ENCODE measurements at places on chromosomes 7 and 10. TPM values are rescaled to one million over a fixed set of nuclear protein-coding genes. Genes with fewer than 3 reads are reported as not detected.

Gene BBS9
- total RNA-seq: 16.0 TPM

Gene SAMD8
- 37.4 TPM for total RNA-seq

Gene ZNF273
- total RNA-seq: 6.8 TPM

Gene GRID2IP
- total RNA-seq: 0.36 TPM

Gene XRCC2
- total RNA-seq: 0.25 TPM

Gene NUDCD3
- 60.6 TPM for total RNA-seq

Gene GPR26
- not detected for total RNA-seq

DNA sequence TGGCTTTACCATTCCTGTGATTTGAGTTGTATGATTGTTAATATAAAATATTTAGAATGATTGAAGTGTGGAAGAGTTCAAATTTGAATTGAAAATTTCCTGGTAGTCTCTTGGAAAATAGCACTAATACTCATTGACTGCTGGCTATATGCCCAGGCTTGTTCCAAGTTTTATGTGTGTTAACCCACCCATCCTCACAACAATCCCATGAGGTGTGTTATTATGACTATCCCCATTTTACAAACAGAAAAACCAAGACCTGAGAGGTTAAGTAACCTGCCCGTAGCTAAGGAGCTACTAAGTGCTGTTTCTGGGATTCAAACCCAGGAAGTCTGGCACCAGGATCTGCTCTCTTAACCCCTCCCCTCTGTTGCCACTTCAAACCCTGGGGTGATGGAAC is 213.9 kb downstream of the CREB5 start:
- no peak for DNase-seq
- H3K4me3 ChIP-seq: no peak overlapping the region
- no peaks in the 10 kb centered on the region for H3K4me1 ChIP-seq
- no peak overlapping the region for H3K27ac ChIP-seq

DNA sequence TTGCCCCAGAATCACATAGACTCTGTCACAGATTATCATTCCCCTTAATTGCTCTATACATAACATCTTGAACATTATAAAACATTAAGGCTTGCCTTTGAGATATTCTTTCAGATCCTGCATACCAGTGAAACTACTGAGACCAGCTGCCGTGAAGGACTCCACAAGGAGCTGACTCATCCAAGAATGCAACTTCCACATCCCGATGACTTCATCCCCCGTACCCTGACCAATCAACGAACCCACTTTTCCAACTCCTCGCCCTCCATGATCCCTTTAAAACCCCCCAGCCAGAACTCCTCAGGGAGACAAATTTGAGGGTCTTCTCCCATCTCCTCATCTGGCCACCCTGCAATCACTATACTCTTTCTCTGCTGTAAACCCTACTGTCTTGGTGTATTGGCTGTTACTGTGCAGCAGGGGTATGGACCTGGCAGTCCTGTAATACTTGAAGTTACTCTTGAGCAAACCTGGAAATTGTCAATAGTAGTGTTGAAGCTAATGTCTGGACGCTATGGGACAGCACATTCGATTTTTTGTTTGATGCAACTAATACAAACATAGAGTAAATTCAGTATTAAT is 49.8 kb downstream of the HTR5A start:
- H3K27ac ChIP-seq: no peak overlapping the region
- no peaks in the 10 kb centered on the region for H3K36me3 ChIP-seq
- peaks cover 4% of the 10 kb centered on the region for H3K27me3 ChIP-seq
- no peak for DNase-seq

DNA sequence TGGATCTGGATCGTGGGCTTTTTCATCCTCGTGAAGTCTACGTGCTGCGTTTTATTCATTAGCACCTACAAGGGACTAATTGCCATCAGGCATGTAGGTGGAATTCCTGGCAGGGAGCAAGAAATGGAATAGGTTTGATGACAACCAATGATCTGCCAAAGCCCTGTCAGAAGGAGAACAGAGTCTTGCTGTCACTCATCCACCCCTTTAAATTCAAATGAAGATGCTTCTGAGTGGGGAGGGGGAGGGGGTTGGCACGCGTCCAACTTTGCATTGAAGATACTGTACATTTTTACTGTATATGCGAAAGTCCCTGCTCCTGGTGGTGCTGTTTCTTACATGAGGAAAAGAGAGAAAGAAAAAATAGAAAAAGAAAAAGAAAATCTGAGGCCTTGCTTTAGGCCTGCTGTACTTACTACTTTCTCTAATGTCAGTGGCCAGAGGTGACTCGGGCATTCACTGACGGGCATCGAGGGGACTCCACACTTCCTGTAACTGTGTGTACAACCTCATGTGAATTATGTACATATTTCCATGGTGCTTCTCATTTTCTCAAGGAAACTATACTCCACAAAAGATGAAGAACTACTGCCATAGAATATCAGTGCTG is 569.1 kb downstream of the INHBA start:
- H3K4me3 ChIP-seq: no peak overlapping the region
- H3K27me3 ChIP-seq: no peaks in the 10 kb centered on the region
- H3K27ac ChIP-seq: no peak overlapping the region
- H3K4me1 ChIP-seq: no peaks in the 10 kb centered on the region

DNA sequence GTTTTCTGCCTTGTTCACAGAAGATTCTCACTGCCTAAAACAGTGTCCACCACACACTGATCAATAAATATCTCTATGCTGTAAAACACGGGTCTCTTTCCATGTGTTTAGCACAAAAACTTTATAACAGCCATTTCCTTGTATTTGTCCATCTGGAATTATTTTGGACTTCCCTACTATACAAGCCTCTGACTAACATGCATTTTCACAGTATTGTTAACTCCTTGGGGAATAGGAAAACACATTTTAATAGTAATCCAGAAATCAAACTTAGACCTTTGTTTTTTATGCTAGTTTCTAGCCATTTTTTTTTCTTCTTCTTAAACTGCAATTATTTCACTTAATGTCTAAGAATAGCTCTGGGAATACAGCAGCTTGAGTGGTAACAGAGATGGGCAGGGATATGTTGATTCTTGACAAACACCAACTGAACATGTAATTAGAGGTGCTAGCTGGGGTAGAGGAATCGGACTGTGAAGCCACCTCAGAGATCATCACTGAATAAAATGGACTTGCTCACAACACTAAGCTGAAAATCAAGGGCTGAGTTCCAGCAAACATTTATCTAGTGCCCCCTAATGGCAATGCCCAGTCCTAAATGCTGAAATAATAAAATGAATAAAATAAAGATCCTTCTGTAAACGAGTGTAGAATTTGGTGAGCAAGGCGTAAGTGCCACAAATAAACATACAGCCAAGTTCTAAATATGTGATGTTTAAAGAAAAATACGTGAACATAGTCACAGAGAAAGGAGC is 593.1 kb downstream of the SORCS1 start:
- H3K36me3 ChIP-seq: no peaks in the 10 kb centered on the region
- H3K27ac ChIP-seq: no peak overlapping the region
- H3K4me1 ChIP-seq: no peaks in the 10 kb centered on the region

DNA sequence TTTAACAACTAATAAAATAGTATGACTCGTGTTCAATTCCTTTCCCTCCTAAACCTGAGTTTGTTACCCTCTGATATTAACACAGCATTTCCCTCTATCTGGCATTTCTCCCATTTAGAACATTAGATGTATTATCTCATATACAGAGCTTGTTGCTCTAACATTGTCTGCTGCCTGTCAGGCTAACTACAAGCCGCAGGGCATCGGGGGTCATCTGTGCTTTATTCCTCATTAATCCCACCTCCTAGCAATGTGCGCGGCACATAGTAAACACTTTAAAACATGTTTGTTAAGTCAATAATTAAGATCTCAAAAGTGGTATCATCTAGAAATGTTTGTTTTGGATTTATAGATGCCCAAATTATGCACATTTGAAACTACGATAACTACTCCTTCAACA is 52.9 kb upstream of the NEBL start:
- H3K27ac ChIP-seq: no peak overlapping the region
- H3K27me3 ChIP-seq: no peaks in the 10 kb centered on the region
- H3K4me3 ChIP-seq: no peak overlapping the region
- no peak for DNase-seq
- no peaks in the 10 kb centered on the region for H3K36me3 ChIP-seq

DNA sequence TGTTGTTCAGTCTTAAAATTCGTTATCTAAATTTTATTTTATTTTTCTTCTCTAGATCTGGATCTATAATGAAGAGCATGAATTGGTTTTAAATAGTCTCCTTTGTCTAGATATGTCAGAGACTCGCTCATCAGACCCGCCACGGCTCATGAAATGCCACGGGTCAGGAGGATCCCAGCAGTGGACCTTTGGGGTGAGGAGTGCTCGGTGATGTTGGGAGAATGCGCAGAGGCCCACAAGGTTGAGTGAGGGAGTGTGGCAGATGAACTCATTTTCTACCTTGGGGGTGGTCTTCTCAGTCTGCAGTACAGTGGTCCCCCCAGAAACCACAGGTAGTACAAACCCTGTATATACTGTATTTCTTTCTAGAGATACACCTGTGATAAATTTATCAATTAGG is 95.3 kb downstream of the GALNT11 start:
- peaks cover 81% of the 10 kb centered on the region for H3K36me3 ChIP-seq
- DNase-seq: no peak
- no peaks in the 10 kb centered on the region for H3K27me3 ChIP-seq
- H3K27ac ChIP-seq: no peak overlapping the region

GRCh38 chr7:18027628-18028027 is at the start of gene PRPS1L1:
TSS of gene PRPS1L1 (minus strand) at chr7:18027846.
- no peaks in the 10 kb centered on the region for H3K4me1 ChIP-seq
- H3K36me3 ChIP-seq: no peaks in the 10 kb centered on the region
- peaks cover 3% of the 10 kb centered on the region for H3K27me3 ChIP-seq
- H3K27ac ChIP-seq: no peak within 1 kb of the TSS
- no peak for DNase-seq

GRCh38 chr7:147474862-147475261 is 1115.7 kb upstream of the C7orf33 start:
- DNase-seq: no peak
- H3K27ac ChIP-seq: no peak overlapping the region
- H3K27me3 ChIP-seq: no peaks in the 10 kb centered on the region

DNA sequence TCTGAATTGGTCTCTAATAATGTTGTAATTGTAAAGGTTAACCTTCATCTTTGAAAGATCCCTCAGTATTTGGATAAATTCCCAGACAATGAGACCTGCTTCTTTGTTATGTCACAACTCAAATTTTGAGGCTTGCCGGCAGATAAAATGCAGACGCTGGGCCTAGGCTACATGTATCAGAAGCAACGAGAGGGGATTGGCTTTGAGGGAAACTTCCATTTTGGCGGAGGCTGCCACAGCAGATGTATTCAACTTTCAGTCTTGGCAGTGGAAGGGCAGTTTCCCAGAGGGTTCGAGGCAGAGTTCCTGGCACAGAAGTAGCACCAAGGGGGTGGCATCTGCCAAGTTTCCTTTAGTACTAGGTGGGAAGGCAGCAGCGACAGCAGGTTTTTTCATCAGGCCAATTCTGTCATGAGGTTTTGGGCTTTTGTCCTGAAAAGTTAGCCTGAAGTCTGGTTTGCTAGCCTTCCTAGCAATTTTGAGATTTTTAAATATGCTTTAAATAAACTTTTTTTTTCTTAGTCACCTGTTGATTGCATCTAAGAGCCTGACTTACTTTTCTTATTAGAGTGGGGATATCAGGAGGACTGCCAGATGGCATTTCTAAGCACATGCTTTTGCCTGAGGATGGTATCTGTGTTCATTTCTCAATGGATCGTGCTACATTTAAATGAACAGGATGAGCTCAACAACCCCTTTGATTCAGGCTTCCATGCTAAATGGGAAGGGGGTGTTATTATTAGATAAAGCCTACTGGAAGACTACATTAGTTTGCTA is 89.5 kb upstream of the FAM3C start:
- H3K4me1 ChIP-seq: no peaks in the 10 kb centered on the region
- H3K27ac ChIP-seq: no peak overlapping the region
- H3K36me3 ChIP-seq: no peaks in the 10 kb centered on the region
- H3K4me3 ChIP-seq: no peak overlapping the region

GRCh38 chr7:108104324-108104723 is 25.8 kb downstream of the LAMB4 start:
- H3K27me3 ChIP-seq: no peaks in the 10 kb centered on the region
- DNase-seq: no peak
- H3K27ac ChIP-seq: no peak overlapping the region
- H3K4me3 ChIP-seq: no peak overlapping the region
- no peaks in the 10 kb centered on the region for H3K4me1 ChIP-seq

GRCh38 chr10:70917635-70918034 is 29.3 kb upstream of the PCBD1 start:
- no peaks in the 10 kb centered on the region for H3K4me1 ChIP-seq
- peaks cover 3% of the 10 kb centered on the region for H3K27me3 ChIP-seq
- H3K36me3 ChIP-seq: no peaks in the 10 kb centered on the region
- no peak overlapping the region for H3K27ac ChIP-seq
- no peak overlapping the region for H3K4me3 ChIP-seq
- no peak for DNase-seq

- no peak for DNase-seq
- no peaks in the 10 kb centered on the region for H3K27me3 ChIP-seq
- no peaks in the 10 kb centered on the region for H3K4me1 ChIP-seq
- H3K27ac ChIP-seq: no peak overlapping the region
- H3K4me3 ChIP-seq: no peak overlapping the region
These were observed 220.3 kb upstream of the ZNF32 start for GRCh38 chr10:43868952-43869351.

DNA sequence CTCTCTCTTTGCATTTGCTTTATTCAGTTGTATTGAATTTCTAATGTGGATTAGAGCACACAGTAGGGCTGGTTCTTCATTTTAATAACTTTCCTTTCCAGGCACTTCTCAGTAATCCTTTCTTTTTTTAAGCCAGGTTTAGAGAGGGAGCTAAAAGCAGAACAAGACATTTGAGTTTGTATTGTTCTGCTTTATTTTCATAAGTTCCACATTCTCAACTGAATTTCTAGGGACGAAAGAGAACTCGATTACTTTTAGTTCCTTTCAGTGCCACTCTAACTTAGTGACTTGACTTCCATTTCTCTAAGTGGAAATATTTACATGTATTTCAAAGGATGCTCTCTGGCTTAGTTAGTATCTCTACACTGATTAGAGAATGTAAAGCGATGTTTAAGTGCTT is 145.6 kb downstream of the EXOC4 start:
- no peak overlapping the region for H3K27ac ChIP-seq
- no peaks in the 10 kb centered on the region for H3K36me3 ChIP-seq
- no peaks in the 10 kb centered on the region for H3K4me1 ChIP-seq
- no peak overlapping the region for H3K4me3 ChIP-seq
- DNase-seq: no peak

- H3K4me1 ChIP-seq: no peaks in the 10 kb centered on the region
These were observed 8.4 kb downstream of the PROSER2 start for GRCh38 chr10:11831520-11831951.

DNA sequence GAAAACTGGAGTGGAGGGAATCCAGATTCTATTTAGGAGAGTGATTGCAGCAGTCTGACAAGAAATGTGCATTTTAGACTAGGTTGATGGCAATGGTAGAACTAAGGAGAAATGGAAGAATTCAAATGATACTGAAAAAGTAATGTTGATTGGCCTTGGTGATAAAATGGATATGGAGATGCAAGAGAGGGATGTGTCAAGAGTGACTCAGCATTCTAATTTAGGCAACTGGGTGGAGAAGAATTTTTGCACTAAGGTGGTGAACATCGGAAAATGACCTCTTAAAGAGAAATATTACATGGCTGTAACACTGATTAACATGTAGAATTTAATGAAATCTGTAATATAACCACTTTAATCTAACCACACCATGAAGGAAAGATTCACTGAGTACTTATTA is 806.5 kb downstream of the PHTF2 start:
- no peak overlapping the region for H3K4me3 ChIP-seq
- H3K4me1 ChIP-seq: no peaks in the 10 kb centered on the region
- no peak for DNase-seq

GRCh38 chr10:49518982-49519578 is 19.8 kb downstream of the ERCC6 start:
- H3K4me3 ChIP-seq: no peak overlapping the region
- H3K4me1 ChIP-seq: no peaks in the 10 kb centered on the region
- H3K27ac ChIP-seq: no peak overlapping the region
- peaks cover 46% of the 10 kb centered on the region for H3K36me3 ChIP-seq
- DNase-seq: no peak
- no peaks in the 10 kb centered on the region for H3K27me3 ChIP-seq
